ENCODE measurements at places on chromosomes 12 and 14.

DNA sequence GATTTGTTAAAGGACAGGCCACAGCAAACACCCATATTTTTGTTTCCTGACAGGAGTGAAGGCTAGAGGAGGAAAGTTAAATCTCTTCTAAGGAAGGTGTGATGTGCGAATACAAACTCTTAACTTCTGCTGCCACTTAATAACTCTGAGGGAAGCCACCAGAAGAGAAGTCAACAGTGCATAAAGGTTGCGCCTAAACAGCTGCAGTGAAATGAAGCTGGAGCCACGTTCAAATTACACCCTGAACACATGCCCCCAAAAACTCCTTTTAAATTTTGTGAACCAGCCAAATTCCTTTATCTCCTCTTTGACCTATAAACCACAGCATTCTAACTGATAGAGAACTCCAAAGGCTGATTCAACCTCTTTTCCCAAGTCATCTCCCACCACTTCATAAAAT, 22.4 kb downstream of the DENND5B start:
- DNase-seq: no peak

DNA sequence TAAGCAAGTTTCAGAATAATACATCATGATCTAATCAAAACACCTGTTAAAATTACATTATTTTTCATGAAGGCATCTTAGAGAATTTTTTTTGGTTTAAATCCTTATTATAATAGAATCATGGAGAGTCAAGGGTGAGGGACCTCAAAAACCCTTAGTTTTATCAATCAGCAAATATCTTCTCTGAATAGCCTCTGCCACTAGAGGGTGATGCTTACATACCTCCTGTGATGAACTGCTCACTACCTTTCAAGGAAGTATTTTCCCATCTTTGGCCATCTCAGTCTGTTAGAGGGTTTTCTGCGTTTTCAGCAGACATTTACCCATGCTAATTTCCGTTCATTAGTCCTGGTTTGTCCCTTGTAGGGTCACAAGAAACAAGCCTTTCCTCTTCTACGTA, 200.2 kb downstream of the TRHDE start:
- no peak for DNase-seq

DNA sequence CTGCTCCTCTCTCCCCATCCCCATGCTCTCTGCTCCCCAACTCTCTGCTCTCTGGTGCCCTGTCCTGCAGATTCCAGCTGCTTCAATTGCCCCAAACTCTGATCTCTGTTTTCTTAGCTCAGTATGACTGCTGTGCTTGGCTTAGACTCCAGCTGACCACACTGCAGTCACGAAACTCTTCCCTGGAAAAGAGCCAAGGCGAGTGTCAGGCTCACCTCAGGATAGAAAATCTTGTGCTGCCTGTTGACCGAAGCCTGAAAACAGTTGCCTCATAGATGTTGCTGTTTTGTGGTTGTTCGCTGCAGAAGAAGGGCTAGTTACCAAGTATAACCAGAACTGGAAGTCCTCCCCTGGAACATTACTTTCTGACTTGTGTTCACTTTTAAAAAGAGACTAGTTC, 6.7 kb upstream of the STON2 start:
- DNase-seq: no peak

DNA sequence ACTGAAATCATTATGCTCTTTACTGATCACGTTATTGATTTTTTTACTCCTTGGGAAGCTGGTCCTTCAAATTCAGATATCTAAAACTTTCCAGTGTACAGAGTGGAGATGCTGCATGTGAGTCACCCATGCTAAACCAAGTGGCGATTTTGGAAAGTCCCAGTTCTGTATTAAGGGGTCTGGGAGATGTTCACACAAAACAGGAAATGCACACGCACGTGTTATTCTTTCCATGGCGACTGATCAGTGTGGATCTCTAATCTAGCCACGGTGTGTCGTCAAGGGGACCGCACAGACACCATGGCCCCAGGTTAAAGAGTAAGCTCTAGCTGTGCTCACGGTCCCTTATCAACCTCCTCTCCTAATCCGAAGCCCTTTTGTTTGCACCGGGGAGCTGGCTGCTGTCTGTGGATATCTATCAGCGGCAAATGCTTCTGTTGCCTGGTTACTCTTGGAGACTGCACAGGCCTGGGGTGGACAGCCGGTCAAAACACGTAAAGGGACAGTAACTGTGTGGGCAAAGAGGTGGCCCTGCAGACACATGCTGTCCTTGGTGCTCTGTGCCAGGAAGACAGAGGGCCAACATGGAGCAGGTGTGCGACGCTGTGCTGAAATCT, 96.6 kb downstream of the RIMBP2 start:
- no peak for DNase-seq

DNA sequence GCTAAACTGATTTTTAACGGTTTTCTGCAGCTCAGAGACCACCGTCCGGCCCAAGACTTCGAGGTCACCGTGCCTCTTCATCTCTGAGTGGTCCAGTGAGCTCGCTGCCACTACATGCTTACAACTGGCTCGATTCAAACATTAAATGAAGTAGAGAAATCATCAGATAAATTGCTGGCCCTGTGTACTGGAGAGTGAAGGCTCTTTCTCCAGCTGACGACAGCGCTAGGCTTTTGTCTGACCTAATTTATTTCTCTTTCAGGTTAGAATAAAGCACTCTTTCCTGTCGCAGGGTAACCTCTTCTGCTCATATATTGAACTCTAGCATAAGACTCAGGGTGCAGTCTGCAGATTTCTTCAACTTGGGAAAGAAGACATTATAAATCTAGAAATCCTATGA, 6.4 kb downstream of the BCL11B start:
- DNase-seq: no peak

- DNase-seq: no peak
Measured at GRCh38 chr12:42019746-42020145, 124.9 kb downstream of the GXYLT1 start.

GRCh38 chr14:90675399-90675798, 140.8 kb downstream of the TTC7B start:
- DNase-seq: no peak

- DNase-seq: no peak
Measured at GRCh38 chr14:98914942-98915341, 357.1 kb downstream of the BCL11B start.

- DNase-seq: no peak
Measured at GRCh38 chr14:51424561-51425251, 184.7 kb downstream of the TMX1 start.

- DNase-seq: no peak
Measured at GRCh38 chr12:117228239-117228638, 38.0 kb upstream of the FBXO21 start.

DNA sequence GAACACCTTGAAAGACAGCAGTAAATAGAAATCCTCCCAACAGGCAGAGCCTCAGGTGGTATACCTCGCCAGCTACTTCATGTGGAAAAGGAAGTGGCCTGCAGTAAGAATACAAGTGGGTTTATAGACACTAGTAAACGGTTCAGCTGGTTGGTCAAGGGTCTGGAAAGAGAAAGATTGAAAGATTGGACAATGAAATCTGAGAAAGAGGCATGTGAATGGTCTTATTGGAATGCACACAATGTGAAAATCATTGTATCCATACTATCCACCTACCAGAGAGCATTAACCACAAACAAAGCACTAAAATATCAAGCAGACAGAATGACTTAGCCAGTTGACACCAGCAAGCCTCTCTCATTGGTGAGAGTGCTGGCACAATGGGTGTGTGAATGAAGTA, 98.2 kb downstream of the SSPN start:
- DNase-seq: no peak

GRCh38 chr14:52002542-52002941, 13.2 kb downstream of the RTRAF start:
- DNase-seq: no peak

GRCh38 chr12:52792185-52793029, 3.5 kb downstream of the KRT3 start:
- no peak for DNase-seq

DNA sequence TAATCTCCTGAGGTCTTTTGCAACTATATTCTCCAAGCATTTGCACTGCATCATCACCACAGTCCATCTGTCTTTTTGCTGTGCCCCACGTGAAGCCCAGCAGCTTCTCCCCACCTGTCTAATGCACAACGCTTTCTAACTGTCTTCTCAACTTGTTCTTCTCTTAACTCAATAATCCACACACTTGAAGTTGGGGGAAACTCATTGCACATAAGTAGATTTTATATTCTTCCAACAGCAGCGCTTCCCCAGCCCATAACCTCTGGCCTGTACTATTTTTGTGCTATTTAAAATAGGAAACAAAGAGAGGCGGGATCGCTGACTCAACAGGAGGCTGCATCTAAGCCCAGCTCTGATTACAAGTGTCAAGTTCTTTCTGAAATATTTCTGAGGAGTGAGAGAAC, 226.7 kb downstream of the GXYLT1 start:
- DNase-seq: no peak

DNA sequence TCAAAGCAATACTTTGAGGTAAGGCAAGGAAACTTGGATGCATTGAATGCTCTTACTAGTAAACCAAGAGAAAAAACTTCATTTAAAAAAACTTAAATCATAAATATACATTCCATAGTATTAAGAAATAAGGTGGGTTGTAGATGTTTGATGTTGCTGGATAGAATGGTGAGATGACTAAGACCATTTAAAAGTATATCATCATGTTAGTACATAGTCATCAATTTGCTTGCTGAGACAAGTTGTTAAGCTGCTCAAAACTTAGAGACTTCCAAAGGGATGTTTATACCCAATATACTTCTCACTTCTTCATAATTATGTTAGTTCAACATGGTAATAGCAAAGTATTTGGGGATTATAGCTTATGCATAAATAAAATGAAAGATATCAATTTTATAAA, 675.5 kb upstream of the MGAT4C start:
- DNase-seq: no peak

DNA sequence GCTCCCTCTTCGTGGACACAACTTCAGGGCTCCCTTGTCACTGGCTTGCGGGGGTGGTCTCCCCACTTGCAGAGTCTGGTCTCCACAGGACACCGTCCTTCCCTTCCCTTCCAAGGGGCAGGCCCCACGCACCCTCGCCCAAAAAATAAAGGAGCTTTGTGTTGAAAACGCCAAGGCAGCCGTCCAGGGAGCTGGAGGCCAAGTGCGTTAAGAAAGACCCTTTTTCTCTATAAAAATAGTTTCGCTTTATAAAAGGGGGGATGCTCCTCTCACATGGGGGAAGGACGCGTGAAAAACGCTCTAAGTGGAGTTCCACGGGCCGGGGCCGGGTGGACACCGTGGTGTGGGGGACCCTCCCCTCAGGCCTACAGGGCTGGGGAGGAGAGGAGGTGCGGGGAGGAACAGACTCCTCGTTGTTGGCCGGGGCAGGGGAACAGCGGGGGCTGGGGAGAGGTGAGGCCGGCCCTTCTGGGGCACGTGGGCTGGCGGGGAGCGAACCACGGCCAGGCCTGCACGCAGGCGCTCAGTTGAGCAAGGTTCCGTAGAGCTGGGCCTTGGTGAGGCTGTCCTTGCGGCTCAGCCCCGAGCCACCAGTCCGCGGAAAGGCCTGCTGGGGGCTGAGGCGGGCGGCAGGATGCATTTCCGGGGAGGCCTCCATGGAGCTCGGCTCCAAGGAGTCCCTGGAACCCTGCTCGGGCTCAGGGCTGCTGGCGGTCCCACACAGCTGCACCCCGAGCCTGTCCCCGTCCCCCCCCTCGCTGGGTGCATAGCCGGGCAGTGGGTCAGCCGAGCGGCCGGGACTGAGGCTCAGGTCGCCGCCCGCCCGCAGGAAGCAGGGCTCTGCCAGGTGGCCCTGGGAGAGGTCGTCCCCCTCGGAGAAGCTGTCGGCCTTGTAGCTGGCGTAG, 49.5 kb downstream of the BEGAIN start:
- DNase-seq: peak; percentile 5

GRCh38 chr14:72104011-72104613, 171.9 kb downstream of the RGS6 start:
- peak; percentile 21 for DNase-seq

GRCh38 chr12:7832059-7832696, 40.5 kb downstream of the SLC2A14 start:
- no peak for DNase-seq

- peak; percentile 77 for DNase-seq
Measured at GRCh38 chr14:50000380-50001150, 107.7 kb downstream of the ARF6 start.

DNA sequence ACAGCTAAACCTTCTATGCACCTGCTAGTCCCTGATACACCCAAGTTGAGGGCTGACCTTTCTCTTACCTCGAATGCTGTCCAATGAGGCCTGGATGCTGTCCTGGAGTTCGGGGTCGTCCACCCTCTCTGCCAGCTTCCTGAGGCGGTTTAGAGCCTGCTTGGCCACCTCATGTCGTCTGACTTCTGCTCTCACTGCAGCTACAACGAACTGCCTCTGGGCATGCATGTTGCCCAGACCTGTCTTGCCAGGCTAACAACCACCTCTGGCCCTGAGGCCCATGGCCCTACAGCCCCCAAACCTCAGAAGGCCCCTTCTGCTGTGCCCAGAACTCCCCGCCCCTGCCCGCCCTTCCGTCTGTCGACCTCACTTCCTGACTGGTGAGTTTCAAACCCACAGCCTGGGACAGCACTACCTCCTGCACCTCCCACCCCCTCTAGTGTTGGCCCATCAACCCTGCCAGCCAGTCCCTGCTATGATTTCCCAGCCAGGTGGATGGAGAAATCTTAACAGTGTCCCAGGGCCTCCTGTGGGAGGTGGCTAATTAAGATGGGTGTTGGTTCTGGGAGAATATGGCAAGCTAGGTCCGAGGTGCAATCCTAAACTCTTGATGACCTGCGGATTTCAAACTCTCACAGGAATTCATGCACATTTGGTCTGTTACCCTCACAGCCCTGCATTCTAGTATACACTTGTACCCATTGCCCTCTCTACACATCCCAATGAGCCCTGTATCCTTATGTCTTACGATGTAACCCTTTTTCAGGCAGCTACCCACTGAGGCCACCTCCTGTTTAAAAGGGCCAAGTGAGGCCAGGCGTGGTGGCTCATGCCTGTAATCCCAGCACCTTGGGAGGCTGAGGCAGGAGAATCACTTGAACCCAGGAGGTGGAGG, 2.7 kb upstream of the TSPAN31 start:
- DNase-seq: peak; percentile 71

DNA sequence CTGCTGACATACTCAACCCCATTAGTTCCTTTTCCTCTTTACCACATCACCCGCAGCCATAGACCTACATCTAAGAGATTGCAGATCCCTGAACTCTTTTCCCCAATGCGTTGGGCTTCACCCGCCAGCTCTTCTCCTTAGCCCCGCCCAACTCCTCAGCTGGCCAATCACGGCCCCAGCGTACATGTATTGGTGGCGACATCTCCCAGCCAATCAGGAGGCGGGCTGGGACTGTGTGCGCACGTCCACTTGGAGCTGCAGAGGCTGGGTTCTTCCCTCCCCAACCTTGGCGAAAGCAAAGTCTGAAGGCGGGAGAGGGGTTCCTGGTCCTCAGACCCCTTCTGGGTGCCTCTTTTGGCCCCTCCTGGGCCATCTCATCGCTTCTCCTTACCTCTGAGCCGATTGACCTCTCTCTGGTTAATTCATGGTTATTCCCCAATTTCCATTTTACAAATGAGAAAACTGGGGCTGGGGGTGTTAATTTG, 11.0 kb downstream of the PDE1B start:
- DNase-seq: peak; percentile 83

- DNase-seq: no peak
Measured at GRCh38 chr14:75417674-75418073, 10.1 kb upstream of the JDP2 start.

All from activated T-cell treated with anti-CD3 and anti-CD28 coated beads, Interleukin-2, amount 50 U/mL, for 1 hour (primary cell).